ENCODE measurements at places on chromosomes 3 and 15.

- no peak for DNase-seq
These were observed 96.2 kb upstream of the KCNMB2 start for GRCh38 chr3:178440043-178440442.

GRCh38 chr15:70353606-70354345, 256.1 kb upstream of the TLE3 start:
- DNase-seq = peak; percentile 79

DNA sequence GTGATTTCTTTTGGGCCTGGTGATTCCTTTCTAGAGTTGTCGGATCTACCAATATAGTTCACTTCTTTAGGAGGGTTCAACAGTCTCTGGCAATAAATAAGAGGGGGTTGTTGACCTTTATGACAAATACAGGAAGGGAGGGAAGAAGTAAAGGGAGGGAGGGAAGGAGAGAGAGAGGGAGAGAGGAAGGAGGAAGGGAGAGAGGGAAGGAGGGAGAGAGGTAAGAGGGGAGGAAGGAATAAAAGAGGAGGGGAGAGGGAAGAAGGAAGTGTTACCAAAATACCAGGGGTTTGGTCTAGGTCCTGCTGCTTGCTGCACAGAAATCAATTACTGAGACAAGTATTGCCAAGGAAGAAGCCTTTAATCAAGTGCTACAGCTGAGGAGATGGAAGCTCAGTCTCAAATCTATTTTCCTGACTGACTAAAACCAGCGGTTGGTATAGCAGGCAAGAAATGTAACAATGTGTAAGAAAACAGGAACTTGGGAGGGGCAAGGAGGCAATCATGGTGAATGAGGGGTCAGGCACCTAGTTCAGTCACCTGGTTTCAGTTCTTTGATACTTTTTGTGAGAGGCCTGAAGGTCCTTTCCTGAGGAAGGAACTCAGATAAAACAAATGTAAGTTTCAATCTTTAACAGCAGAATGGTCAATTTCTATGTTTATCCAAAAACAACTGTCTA, 14.1 kb upstream of the TMEM40 start:
- DNase-seq = no peak

- DNase-seq = no peak
These were observed 999 bp downstream of the INSYN1 start for GRCh38 chr15:73751899-73752805.

GRCh38 chr15:59491062-59491461, 53.1 kb downstream of the FAM81A start:
- DNase-seq = no peak

- no peak for DNase-seq
These were observed 6.8 kb downstream of the GATA2 start for GRCh38 chr3:128486205-128486628.

DNA sequence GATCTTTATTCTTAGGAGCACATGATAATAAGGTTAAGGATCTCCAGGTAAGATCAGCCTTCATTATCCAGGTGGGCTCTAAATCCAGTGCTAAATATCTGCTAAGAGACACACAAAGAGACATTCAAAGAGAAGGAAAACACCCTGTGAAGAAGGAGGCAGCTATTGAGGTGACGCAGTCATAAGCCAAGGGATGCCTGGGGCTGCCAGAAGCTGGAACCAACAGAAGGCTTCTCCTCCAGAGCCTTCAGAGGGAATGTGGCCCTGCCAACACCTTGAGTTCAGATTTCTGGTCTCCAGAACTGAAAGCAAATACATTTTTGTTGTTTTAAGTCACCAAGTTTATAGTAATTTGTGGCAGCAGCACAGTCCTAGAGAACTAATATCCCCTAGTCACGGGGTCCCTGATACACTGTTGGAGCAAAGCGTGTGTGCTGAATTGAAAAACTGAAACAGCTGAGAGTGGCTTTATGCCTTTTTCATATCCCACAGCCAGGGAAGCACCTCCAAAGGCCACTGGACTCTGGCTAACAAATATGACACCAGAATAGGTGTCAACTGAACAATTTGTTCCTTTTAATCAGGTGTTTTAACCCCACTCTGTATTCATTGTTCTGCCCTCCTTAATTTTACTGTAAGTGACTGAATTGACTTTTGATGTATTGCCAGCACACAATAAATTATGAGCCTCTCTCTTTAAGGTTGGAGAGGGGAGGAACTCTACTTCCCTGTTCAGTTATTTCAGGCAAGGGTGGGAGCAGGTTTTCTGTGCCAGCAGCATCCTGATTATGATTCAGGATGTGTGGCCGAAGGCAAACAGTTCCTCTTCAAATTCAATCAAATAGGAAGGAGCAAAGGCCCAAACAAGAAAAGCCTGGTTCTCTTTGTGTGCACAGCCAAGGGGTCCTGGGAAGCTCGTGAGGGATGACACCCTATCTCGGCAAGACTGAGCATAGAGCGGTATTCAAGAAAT, 151.8 kb upstream of the HES1 start:
- DNase-seq = no peak

DNA sequence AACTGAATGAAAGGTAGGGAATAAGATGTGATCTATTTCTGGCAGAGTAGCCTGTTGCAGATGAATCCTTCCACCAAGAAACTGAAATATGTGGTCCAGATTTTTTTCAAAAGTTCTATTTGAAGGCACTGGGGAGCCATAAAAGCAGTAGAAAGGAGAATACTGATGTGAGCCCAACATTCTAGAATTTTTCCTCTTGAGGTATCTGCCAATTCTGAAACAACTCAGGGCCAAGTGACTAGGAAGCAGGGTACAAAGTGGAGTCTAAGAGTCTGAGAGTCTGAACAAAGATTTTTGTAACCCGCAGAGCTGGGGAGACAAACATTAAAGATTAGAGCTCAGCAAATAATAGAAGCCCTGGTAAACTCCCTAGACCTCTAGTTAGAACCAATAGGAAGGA, 58.3 kb upstream of the SLCO3A1 start:
- DNase-seq = no peak

DNA sequence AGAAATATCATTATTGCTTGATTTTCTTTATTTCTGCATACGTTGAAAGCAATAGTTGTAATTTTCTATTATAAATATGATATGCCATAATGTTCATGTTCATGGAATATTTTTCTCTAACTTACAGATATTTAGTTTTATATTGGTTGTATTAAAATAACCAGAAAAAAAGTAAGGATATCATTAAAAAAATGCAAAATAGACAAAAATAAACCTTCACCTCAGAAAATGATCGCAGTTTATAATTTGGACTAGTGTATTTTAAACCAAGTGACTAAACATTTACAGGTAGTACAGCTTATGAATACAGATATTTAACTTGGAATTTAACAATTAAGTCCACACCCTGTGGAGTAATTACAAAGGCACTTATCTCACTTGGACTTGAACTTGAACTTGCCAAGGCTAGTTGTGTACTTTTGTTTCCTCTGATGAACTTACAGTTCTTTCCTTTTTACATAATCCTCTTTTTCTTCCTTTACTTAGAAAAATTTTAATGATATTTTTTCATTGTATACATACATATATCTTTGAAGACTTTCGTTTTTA, 156.7 kb downstream of the CHL1 start:
- no peak for DNase-seq

All from lower leg skin (tissue), 4 donors.